Activated T-helper 9 cell treated with anti-CD3 and anti-CD28 coated beads, Interleukin-2, amount 50 U/mL, for 16 hours (primary cell): ENCODE measurements at places on chromosomes 7 and 10.

DNA sequence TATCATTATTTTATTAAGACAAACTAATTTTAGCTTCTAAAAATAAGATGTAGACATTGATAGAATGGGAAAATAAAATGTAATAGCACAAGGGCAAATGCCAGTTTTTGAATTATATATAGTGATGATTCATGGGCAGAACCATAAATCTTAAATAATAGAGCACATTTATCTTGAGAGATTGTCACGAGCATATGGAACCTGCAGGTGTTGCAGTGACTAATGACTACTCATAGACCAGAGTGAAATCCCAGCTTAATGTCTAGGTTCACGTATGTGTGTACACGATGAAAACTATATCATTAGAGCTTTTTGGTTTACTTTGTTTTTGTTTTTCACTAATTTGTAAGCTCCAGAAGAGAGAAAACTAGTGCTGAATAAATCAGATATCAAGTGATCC, 150.2 kb upstream of the CACNA2D1 start:
- no peak for DNase-seq

DNA sequence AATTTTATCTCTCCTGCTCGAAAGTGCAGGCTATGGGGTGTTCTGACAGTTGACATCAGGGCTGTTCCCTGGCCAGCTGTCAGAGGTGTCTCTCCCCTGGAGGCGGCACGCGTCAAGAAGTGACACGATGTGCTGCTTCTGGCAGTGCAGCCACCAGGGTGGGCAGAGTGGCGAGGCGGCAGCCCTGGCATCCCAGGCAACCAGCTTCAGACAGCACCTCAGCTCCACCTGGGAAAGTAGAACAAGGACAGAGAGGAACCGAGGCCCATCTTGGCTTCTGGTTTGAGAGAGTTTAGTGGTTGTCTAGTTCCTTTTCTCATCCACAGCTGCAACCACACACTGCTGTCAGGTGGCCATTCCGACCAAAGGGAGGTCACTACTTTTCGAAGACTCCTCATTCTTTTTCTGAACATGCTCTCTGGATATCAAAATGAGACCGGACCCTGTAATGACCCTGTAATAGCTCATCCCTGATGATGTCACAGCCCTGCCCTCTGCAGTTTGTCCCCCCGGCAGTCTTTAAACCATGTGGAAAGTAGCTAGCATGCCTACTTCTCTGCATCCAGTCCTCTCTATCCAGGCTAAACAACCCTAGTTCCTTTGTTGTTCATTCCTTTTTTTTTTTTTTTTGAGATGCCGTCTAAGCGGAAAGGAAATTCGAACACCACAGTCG, 381.0 kb upstream of the NRP1 start:
- no peak for DNase-seq

GRCh38 chr7:91367812-91368578, 103.8 kb downstream of the FZD1 start:
- no peak for DNase-seq

DNA sequence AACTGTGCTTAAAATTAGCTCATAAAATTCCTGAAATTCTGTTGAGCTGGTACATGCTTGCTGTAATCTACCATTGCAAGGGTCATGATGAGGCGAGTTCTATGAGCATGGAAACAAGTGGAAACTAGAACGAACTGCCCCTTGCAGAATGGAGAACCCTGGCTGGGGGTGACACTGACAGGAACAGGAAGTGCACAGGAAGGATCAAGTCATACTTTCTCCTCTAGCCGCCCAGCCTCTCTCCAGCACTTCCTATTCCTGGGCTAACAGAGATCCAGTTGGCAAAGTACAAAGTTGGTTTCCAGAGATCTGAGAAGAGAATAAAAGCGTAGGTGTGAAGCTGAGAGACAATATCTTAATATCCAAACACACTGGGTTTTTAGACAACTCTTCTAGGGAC, 414.2 kb upstream of the PODXL start:
- DNase-seq = no peak

DNA sequence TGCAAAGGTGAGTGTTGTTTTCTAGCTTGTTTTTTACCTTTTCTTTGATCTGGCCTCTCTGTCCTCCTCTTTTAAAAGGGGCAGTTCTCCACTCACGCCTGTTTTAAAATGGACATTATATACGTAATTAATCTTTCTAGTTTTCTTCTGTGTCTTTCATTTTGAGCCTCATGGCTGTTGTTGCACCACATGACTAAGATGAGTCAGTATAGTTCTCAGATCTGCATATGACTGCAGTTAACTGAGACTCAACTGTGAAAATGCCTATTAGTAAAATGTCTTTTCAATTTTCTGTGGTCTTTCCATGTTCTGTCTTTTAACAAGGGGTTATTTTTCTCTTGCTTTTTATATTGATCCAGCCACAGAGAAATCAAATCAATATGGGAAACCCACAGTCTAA, 296.1 kb downstream of the CDK14 start:
- DNase-seq = no peak

- DNase-seq = no peak
Measured at GRCh38 chr7:39683216-39683845, 60.0 kb downstream of the RALA start.

- no peak for DNase-seq
Measured at GRCh38 chr10:86246279-86246940, 120.2 kb downstream of the GRID1 start.

DNA sequence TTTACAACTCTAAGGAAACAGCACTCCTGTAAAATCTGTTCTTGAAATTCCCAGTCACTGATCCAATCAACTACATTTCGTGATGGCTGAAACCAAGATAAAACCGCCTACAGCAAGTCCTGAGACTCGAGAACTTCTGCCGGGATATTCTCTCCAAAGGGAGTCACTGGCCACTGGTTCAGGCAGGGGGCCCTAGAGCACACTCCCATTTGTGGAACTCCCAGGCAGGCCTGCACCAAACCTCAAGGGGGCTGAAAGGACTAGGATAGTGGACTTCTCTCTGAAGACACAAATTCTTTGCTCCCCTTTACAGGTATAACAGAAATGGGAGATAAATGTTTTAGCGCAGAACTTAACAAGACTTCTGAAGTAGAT, 16.3 kb downstream of the CYTH3 start:
- no peak for DNase-seq

GRCh38 chr7:106372595-106373318, 88.0 kb upstream of the NAMPT start:
- no peak for DNase-seq

- DNase-seq = no peak
Measured at GRCh38 chr10:101080933-101081931, 19.4 kb downstream of the KAZALD1 start.

- DNase-seq = no peak
Measured at GRCh38 chr7:138455609-138456008, 4.5 kb upstream of the TRIM24 start.

DNA sequence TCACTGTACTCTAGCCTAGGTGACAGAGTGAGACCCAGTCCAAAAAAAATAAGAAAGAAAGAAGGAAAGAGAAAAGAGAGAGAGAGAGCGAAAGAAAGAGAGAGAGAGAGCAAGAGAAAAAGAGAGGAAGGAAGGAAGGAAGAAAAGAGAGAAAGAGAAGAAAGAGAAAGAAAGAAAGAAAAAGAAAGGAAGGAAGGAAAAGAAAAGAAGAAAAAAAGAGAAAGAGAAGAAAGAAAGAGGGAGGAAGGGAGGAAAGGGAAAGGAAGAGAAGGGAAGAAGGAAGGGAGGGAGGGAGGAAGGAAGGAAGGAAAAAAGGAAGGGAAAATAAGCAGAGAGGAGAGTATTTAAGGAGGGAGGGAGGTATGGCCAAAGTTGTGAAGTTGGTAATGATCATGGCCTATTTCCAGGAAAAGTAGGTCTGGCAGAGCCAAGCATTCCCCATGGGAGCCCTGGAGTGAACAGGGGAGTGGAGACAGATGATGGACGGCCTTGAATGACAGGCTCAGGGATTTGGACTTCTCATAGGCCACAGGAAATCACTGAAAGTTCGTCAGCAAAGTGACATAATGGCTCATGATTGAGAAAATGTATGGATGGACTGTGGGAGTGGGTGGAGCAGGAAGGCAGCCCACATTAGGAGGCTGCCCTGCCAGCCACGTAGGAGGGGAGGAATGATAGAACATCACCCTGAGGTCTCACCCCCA, 44.8 kb upstream of the CUX1 start:
- DNase-seq = no peak

GRCh38 chr10:103171278-103171677, 21.8 kb downstream of the NT5C2 start:
- no peak for DNase-seq

DNA sequence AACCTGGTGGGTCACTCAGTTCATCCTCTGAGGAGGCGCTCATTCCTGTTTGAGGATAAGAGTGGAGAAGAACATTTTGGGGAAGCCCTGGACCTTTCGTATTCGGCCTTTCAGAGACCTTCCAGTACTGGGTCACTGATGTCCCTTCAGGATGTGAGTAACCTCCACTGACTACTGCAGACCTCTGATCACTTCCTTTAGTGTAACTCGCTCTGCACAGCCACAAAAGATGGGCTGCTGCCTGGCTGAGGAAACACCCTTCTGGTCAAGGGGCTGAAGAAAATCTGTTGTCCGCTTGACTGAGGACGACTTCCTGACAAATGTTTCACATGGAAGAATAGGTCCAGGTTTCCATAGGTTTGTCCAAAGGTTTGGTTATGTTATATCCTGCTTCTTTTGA, 15.9 kb upstream of the TBXAS1 start:
- no peak for DNase-seq

DNA sequence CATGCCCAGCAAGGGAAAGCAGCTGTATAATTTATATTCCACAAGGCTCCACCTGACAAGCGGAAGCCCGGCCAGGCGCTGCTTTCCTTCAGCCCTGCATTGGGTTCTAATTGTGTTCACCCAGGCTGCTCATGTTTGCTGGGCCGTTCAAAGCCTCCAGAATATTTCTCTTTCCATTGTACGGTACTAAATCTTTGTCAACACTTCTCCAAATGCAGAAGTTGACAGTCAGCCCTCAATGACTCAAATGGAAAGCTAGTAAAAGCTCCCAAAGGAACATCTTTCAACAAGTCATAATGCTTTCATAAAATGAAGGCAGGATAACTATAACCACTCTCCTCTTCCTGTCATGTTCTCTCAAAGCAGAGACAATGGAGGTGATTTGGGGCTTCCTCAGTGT, 17.8 kb upstream of the CPXM2 start:
- no peak for DNase-seq

DNA sequence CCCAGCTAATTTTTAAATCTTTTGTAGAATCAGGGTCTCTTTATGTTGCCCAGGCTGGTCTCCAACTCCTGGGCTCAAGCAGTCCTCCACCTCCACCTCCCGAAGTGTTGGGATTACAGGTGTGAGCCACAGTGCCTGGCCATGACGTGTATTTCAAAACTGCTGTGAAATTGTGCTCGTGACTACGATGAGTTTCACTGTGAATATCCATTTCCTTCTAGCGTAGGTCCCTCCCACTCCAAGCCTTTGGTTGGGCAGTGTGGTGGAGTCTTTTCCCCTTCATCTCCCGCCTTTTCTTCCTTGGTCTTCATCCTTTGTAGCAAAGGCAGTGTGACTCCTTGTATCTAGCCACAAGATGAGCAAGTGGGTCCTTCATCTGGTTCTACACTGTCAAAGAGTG, 56.2 kb downstream of the CUL1 start:
- DNase-seq = no peak

DNA sequence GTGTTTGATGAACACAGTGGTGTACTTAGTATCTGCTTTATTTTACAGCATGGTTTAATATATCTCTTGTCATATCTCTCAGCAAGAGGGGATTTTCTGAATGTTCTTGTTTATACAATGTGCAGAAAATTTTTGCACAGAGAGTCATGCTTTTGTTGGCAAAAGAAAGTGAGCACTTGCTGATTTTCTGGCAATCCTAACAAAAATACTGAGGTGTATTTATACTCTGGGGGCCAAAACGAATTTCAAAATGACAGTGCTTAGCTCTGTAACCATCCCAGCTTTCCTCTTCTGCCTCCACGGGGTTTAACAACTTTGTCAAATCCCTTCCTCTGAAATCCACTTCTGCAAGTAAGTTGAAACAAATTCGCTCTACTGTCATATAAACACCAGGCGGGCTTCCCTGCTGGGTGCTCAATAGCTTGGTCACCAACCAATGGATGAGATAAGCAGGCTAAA, 169.2 kb downstream of the NOC3L start:
- DNase-seq = no peak

GRCh38 chr10:4822208-4822607, 3.8 kb upstream of the AKR1E2 start:
- no peak for DNase-seq

- no peak for DNase-seq
Measured at GRCh38 chr7:142762104-142762503, 8.7 kb upstream of the PRSS2 start.

GRCh38 chr10:109892117-109892516, 31.2 kb downstream of the XPNPEP1 start:
- DNase-seq = no peak

DNA sequence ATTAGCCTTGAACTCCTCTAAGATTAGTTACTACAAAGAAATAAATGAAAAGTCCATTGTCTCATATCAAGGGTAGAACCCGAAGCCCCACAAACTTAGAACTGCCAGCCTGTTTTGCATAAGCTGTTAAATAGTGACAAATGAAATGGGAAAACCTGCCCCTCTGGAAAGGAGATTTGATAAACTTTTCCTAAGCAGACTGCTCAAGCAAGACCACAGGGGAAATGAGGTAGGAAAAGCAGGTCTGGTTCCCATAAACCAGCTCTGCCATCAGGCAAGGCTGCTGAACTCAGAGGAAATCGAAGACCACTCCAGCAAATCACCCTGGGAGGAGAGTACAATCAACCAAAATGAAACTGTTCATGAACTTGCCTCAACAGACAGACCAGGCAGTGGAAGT, 181.5 kb upstream of the AOAH start:
- DNase-seq = no peak

DNA sequence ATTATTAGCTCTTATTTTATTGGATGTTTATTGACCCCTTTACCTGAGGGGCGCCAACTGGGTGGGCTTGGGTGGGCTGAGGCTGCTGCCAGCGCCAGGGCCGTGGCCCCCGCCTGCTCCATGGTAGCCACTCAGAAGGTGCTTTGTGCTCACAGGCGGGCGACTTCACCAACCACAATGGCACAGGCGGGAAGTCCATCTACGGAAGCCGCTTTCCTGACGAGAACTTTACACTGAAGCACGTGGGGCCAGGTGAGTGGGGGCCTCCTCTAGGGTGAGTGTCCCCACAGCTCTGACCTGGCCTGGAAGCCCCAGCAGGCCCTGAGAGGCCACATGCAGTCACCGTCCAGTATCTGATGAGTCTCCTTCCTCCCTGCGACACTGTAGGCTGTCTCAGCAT, 4.1 kb downstream of the PPIF start:
- DNase-seq = no peak

DNA sequence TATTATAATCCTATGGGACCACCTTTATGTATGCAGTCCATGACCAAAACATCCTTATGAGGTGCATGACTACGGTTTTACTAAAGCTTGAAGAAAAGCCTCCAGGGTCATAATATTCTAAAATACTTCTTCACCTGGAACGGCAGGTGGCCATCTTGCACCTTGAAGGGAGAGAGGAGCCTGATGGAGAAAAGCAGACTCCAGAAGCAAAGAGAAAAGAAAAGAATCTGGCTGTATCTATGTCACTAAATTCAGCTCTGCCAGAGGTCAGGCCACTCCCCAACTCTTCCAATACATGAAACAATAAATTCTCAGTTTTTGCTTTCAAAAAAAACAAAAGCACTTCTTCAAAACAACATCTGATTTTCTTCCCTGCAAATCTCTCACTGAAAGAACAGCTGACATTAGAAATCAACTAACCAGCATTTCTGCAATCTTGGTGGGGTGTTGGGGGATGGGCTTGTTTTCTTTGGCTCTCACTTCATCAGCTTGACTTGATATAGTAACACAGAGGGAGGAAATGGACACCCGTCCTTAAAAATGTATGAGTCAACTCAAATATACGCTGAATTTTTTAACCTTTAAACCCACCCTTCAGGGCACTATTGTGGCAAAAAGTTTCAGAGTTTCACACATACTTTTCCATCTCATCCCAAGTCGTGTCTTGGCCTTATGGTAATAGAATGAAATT, 21.7 kb downstream of the HIBADH start:
- no peak for DNase-seq
